ENCODE measurements at places on chromosomes 12 and 14.

DNA sequence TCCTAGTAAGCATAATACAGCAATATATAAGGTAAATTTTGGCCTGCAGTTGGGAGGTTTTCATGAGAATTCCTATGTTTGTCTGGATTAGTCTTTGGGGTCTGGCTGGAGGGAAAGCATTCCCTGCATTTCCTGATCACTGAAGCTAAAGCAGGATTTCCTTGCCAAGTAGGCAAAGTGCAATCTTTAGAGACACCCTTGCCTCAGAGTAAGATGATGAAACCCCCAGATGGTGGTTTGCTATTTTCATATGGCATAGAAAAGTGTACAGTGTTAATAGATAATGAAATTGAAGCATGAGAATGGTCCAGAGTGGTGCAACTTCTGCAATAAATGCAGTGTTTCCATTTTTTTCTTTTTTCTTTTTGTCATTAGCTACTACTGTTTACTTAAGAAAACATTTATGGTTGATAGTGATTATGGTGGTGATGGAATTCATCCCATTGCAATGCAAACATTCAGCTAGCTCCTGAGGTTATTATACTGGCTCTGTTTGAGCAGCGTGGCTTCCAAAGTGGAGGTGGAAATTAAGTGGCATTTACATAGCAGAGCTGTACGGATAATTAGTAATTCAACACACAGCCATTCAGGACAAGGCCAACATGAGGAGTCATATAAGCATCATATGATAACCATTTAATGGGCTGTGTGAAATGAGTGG is 276.3 kb downstream of the DUSP6 start:
- no peak for DNase-seq

- DNase-seq: no peak
Observed at GRCh38 chr14:94748667-94749347, 21.1 kb downstream of the GSC start.

- DNase-seq: no peak
Observed at GRCh38 chr14:96614481-96614881, 112.3 kb downstream of the PAPOLA start.

DNA sequence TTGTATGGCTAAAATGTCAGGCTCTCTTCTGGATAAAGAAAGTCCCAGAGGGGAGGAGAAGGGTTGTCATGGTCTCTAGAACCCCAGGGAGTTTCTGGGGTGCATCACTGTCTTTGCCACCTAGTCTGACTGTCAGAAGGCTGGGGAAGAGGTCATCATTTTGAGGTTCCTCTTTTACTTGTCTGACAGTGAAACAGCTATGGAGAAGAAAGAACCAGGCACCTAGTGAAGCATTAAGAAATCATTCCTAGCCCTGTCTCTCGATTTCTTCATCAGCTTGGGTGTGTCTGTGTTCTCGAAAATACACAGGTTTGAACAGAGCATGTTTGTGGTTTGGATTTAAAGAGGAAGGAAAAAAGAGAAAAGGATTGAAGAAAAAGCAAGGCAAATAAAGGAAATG is 158.7 kb upstream of the LRIG3 start:
- DNase-seq: no peak

GRCh38 chr12:116864371-116865160 is 16.7 kb downstream of the HRK start:
- no peak for DNase-seq

DNA sequence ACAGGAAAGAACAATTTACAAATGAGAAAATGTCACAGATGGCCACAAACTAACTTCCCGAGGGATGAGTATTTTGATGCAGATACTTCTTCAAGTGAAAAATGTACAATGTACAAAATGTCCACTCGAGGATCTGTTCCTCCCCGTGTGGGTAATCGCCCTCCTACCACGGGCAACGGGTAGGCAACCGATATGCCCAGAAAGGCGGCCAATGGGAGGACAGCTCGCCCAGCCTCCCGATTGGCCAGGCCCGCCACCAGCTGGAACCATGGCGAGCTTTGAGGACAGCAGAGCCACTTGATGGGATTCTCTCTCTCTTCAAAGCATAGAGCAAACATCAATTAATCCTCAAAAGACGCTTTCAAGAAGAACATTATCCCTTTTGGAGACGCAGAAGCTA is 42.3 kb downstream of the DPF3 start:
- no peak for DNase-seq

GRCh38 chr12:131147894-131148293 is 194.2 kb downstream of the ADGRD1 start:
- DNase-seq: no peak

- DNase-seq: no peak
Observed at GRCh38 chr12:42362647-42363260, 36.8 kb downstream of the PPHLN1 start.

GRCh38 chr14:101624536-101624935 is 63.2 kb downstream of the DIO3 start:
- DNase-seq: no peak

- DNase-seq: no peak
Observed at GRCh38 chr12:76266797-76267196, 81.4 kb downstream of the BBS10 start.

DNA sequence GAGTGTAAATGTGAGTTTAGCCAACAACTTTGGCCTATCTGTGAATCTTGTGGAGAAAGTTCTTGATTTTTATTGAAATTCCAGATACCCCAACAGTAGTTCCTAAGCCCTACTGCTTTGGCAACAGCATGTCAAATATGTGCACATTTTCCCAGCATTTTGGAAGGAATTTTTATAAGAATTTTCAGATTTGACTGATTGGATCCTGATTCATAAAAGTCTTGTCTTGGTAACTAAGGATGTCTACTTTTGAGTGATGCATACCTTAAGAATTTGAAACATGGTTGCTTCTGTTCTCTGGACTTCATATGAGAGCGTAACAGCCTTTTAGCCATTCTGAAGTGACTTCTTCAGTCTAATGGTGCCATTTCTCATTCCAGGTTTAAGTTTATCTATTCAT is 106.7 kb downstream of the ANO4 start:
- no peak for DNase-seq

- no peak for DNase-seq
Observed at GRCh38 chr14:69539631-69540410, 34.9 kb downstream of the CCDC177 start.

DNA sequence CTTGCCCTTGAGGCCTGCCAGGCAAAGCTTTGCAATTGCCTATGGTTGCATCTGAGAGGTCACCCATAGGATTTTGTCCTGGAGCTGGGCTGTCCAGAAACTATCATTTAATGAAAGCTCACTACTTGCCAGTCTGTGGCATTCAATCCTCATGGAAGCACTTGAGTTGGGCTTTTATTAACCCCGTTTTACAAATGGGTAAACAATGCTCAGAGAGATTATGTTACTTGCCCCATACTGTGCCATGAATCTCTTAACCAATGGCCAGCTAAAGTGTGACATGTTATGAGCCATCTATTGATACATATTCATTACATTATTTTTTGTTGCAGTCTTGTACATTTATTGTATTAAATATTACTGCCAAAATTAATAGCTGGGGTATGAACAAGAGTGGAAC is 35.9 kb downstream of the PDZRN4 start:
- no peak for DNase-seq

GRCh38 chr12:91785655-91786498 is 359.8 kb downstream of the BTG1 start:
- DNase-seq: no peak

DNA sequence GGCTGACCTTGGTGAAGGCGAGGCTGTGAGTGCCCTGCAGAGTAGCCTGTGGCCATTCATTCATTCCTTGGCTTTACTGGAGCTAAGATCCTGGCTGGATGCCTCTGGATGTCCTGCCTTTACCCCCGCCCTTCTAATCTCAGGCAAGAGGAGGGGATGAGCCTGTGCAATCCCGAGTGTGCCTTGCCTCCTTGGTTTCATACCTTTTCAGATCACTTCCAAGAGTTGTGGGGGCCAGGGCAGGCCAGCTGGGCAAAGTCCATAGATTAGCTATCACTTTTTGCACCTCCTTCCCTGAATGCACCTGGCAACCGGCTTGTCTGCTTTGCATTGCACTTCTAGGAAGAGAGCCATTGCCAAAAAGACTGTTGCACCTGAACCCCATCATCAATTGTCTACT is 1.5 kb downstream of the VRTN start:
- no peak for DNase-seq

GRCh38 chr12:73277971-73278370 is 1005.8 kb downstream of the TRHDE start:
- DNase-seq: no peak

- no peak for DNase-seq
Observed at GRCh38 chr14:54428527-54428926, 12.6 kb downstream of the CNIH1 start.

DNA sequence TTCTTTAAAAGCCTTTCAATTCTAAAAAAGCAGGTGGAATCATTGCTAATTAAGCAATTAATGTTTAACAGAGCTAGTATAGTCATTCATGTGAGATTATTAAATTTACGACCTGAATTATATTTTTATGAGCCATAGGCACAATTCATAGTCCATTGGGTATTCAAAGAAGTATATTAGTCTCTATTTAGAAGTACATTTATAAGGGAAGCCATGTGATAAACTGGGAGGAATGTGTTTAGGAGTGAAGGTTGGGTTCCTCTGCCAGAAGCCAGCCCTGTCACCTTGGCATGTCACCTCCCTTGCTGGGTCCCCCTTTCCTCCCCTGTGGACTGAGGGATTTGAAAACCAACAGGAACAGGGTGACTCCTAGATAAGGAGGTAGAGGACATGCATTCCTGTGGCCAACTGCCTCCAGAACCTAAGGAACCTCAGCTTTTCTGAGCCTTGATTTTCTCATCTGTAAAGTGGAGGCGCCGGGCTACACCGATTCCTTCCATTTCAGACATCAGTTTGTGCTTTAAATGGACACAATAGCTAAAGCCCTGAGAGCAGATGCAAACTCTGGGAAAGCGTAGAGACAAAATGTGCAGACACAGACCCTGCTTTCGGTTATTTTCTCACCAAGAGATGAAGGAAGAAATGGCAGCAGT is 5.4 kb upstream of the KRT2 start:
- no peak for DNase-seq

GRCh38 chr12:75820071-75820470 is 211.5 kb downstream of the PHLDA1 start:
- no peak for DNase-seq

DNA sequence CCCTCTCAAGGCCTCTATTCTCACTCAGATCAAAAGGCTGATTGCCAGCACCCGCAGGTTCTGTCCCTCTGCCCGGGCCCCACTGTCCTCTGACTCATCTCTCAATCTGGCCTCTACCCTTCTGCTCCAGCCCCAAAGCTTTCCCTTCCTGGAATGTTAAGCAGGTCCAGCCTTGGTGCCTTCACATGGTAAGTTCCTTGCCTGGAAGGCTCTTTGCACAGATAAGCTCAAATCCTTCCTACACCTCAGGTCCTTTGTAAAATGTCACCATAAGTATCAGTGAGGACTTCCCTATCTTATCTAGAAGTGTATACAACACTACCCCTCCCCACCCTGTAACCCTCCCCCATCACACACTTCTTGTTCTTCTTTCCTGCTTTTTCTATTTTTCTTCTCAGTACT is 22.2 kb downstream of the LPCAT3 start:
- DNase-seq: no peak
